ENCODE measurements at places on chromosomes 4 and X. TPM values are rescaled to one million over a fixed set of nuclear protein-coding genes. Genes with fewer than 3 reads are reported as not detected.

GRCh38 chr4:3680656-3681055 is 85.5 kb upstream of the ADRA2C start:
- no peak overlapping the region for H3K27ac ChIP-seq
- H3K27me3 ChIP-seq: no peaks in the 10 kb centered on the region
- no peaks in the 10 kb centered on the region for H3K4me1 ChIP-seq
- no peak for DNase-seq
- H3K4me3 ChIP-seq: no peak overlapping the region
- H3K36me3 ChIP-seq: no peaks in the 10 kb centered on the region

GRCh38 chrX:39765327-39765726 is 332.4 kb downstream of the BCOR start:
- DNase-seq: no peak
- H3K27me3 ChIP-seq: no peaks in the 10 kb centered on the region

- no peak for DNase-seq
- no peaks in the 10 kb centered on the region for H3K27me3 ChIP-seq
- H3K4me3 ChIP-seq: no peak overlapping the region
- H3K36me3 ChIP-seq: no peaks in the 10 kb centered on the region
- H3K4me1 ChIP-seq: peaks cover 7% of the 10 kb centered on the region
Observed at GRCh38 chr4:119125931-119126330, 9.7 kb upstream of the MYOZ2 start.

DNA sequence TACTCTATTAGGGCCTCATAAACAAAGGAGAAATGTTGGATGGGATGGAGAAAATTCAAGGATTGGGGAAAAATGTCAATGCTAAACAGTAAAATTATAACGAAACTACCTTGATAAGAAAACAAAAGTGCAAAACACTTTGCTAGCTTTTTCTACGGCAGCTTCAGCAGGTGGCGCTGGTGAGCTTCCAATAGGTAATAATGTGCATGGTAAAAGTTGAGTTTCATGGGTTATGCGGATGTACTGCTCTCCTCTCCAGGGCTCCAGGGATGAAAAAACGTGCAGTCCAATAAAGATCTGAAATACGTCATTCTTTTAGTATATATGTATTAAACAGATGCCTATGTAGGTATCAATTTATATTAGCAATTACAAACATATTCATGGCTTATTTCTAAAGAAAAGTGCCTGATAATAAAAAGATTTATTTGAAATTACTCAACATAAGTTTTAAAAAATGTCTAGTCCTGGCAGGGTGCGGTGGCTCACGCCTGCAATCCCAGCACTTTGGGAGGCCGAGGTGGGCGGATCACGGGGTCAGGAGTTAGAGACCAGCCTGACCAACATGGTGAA is 239.6 kb downstream of the GRXCR1 start:
- H3K4me1 ChIP-seq: no peaks in the 10 kb centered on the region
- no peaks in the 10 kb centered on the region for H3K36me3 ChIP-seq
- H3K4me3 ChIP-seq: no peak overlapping the region
- H3K27ac ChIP-seq: no peak overlapping the region
- H3K27me3 ChIP-seq: no peaks in the 10 kb centered on the region
- DNase-seq: peak; percentile 85

The GRK4 gene
- 4.9 TPM for total RNA-seq

- no peaks in the 10 kb centered on the region for H3K36me3 ChIP-seq
- H3K4me3 ChIP-seq: no peak overlapping the region
- no peak overlapping the region for H3K27ac ChIP-seq
- H3K27me3 ChIP-seq: no peaks in the 10 kb centered on the region
- peak; percentile 44 for DNase-seq
- H3K4me1 ChIP-seq: peaks cover 5% of the 10 kb centered on the region
Observed at GRCh38 chr4:105291925-105292324, 145.2 kb downstream of the TET2 start.

The DUX4 gene
- total RNA-seq: not detected

The DHX15 gene
- 180 TPM for total RNA-seq

DNA sequence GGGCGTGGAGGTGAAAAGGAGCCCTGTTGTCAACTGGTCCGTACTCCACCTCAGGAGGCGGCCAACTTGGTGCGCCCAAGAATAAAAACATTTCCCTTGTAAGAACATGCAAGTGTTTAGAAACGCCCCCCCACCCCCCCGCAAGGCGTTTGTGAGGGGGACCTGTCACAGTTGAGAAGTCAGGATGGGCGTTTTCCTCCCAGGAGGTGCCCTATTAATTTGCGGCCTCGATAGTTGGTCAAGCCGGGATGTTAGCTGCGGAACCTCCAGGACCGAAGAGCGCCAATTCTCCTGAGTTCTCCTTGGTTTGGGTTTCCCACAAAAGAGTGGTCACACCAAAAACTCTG is 651 bp upstream of the SAP30 start:
- H3K4me1 ChIP-seq: no peaks in the 10 kb centered on the region
- H3K4me3 ChIP-seq: peak overlapping the region; percentile 47
- no peaks in the 10 kb centered on the region for H3K36me3 ChIP-seq

The PHOX2B gene
- total RNA-seq: not detected

DNA sequence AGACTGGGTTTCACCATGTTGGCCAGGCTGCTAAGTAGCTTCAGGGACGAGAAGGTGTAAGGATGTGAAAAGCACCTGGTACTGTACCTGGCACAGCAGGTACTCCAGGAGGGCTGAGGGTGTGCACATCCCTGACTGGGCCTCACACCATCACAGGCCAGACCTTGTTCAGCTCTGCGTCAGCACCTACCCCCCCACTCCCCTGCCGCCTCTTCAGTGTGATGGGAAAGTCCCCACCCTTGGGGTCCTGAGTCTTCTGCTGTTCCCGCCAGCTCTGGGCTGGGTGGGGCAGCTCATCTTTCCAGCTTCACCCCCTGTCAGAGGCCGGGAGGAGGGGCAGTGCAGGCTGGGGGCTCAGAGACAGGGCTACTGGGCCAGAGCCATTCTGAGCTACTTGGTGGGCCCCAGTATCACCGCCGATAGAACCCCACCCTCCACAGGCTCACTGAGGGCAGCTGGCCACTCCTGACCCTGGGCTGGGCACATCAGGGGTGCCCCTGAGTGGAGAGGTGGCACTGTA is 6.7 kb upstream of the SH3BP2 start:
- no peaks in the 10 kb centered on the region for H3K36me3 ChIP-seq
- no peaks in the 10 kb centered on the region for H3K27me3 ChIP-seq
- no peak overlapping the region for H3K4me3 ChIP-seq
- H3K4me1 ChIP-seq: no peaks in the 10 kb centered on the region
- no peak for DNase-seq

DNA sequence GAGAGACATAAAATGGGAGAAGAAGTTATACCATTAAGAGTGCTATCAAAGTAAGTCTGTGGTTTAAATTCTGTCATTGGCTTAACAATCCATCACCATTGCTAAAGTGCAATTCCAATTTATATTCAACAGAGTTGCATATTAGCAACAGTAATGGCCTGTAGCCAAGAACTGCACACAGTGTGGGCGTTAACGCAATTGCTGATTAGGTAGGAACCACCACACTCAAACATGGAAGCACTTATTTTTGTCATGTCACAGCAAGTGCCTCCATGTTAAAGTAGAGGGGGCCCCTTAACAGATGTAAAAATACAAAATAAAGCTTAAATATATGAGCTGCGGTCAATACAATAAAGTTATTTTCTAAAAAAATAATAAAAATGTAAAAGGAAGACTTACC is 10.8 kb downstream of the LARP7 start:
- no peak overlapping the region for H3K27ac ChIP-seq
- no peak for DNase-seq
- H3K36me3 ChIP-seq: no peaks in the 10 kb centered on the region
- no peaks in the 10 kb centered on the region for H3K27me3 ChIP-seq
- H3K4me3 ChIP-seq: no peak overlapping the region
- no peaks in the 10 kb centered on the region for H3K4me1 ChIP-seq

The ARMCX4 gene
- 8.3 TPM for total RNA-seq

DNA sequence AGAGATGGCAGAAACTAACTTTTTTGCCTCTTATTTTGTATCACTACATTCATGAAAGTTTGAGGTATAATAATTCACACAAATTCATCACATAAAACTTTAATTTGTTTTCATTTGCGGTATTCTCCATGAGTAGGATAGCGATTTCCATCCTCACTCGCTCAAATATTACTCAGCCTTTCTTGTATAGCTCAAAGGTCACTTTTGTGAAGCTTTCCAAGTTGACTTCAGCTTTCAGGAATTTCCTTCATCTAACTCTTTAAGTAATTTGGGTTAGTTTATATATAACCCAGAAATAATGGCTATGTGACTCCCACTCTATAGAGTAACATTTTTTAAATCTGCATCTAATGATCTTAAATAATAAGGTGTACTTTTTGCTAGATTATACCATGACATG is 314.4 kb downstream of the IL1RAPL1 start:
- H3K36me3 ChIP-seq: no peaks in the 10 kb centered on the region
- H3K4me1 ChIP-seq: no peaks in the 10 kb centered on the region
- no peaks in the 10 kb centered on the region for H3K27me3 ChIP-seq
- DNase-seq: no peak

DNA sequence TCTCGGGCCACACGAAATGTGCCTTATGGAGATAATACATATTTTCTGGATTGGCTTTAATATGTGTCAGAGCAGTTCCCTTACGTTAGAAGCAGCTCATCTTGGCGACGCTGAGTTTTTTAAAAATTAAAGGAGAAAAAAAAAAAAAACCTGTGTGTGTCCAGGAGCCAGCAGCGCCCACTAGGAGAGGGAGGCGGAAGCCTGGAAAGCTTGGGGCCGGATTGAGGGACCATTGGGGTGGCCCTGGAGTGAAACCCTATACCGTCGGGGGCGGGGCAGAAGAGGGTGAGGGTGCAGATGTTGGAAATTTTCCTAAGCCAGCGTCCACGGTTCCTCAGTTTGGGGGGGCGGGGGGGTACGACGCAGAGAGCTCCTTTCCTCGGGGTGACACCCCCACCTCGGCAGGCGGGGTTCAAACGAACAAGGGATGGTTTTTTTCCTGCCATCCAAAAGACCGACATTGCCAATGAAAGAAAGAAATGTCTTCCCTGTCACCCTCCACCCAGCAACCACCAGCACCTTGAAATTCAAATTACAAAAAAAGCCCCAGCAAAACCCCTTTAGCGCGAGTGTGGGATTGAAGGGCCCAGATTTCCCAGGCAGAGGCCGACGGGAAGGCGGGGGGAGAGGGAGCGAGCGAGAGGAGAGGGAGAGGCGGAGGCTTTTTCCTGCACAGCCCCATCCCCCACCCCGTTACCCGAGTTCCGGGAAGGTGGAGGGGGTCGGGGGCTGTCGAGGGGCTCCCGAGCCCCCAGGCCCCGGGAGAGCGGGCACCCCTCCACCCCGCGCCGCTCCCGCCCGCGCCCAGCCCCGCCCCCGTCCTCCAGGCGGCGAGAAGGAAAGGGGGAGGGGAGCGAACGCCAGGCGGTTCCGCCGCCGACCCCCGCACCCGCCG is 859 bp downstream of the SMARCA1 start:
- H3K36me3 ChIP-seq: no peaks in the 10 kb centered on the region
- peak overlapping the region; percentile 100 for H3K27ac ChIP-seq
- H3K4me1 ChIP-seq: no peaks in the 10 kb centered on the region
- no peaks in the 10 kb centered on the region for H3K27me3 ChIP-seq
- peak; percentile 78 for DNase-seq

- DNase-seq: no peak
- no peaks in the 10 kb centered on the region for H3K27me3 ChIP-seq
- H3K4me1 ChIP-seq: no peaks in the 10 kb centered on the region
- no peak overlapping the region for H3K4me3 ChIP-seq
- H3K36me3 ChIP-seq: no peaks in the 10 kb centered on the region
- H3K27ac ChIP-seq: no peak overlapping the region
Observed at GRCh38 chrX:138034136-138034535, 468.2 kb downstream of the ZIC3 start.

- no peak for DNase-seq
- no peaks in the 10 kb centered on the region for H3K4me1 ChIP-seq
- H3K27me3 ChIP-seq: no peaks in the 10 kb centered on the region
- H3K27ac ChIP-seq: no peak overlapping the region
Observed at GRCh38 chrX:88416965-88417364, 330.1 kb upstream of the CPXCR1 start.

The SNCA gene
- 8.9 TPM for total RNA-seq
